ENCODE measurements at places on chromosomes 12 and 14.

DNA sequence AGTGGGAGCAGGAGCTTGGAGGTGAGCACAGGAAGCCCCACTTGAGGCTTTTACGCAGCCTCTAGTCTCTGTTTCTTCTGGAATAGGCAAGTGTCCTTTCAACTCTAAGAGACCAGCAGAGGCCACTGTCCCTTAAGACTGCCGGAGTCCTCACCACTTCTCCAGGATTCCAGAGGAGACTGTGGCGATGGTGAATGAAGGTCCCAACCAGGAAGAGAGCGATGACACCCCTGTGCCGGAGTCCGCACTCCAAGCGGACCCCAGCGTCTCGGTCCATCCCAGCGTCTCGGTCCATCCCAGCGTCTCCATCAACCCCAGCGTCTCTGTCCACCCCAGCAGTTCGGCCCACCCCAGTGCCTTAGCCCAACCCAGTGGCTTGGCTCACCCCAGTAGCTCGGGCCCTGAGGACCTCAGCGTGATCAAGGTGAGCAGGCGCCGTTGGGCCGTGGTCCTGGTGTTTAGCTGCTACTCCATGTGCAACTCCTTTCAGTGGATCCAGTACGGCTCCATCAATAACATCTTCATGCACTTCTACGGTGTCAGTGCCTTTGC is 442 bp downstream of the FLVCR2 start:
- DNase-seq: no peak

DNA sequence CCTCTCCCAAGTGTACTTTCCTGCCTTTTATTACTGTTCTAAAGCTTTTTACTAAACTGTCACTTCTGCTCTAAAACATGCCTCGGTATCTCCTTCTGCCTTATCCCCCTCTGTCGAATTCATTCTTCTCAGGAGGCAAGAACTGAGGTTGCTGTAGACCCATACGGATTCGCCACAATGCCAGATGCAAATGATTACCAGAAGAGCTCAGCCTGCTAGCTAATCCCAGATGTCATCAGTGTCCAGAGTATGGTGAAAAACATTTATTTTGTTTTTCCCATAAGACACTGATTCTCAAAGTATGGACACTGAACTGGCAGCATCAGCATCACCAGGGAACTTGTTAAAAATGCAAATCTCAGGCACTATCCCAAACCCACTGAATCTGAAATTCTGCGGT is 359.3 kb downstream of the TMTC2 start:
- DNase-seq: no peak

- no peak for DNase-seq
Observed at GRCh38 chr12:29050503-29050902, 98.6 kb upstream of the FAR2 start.

- no peak for DNase-seq
Observed at GRCh38 chr12:129901254-129901653, 2.6 kb downstream of the TMEM132D start.

DNA sequence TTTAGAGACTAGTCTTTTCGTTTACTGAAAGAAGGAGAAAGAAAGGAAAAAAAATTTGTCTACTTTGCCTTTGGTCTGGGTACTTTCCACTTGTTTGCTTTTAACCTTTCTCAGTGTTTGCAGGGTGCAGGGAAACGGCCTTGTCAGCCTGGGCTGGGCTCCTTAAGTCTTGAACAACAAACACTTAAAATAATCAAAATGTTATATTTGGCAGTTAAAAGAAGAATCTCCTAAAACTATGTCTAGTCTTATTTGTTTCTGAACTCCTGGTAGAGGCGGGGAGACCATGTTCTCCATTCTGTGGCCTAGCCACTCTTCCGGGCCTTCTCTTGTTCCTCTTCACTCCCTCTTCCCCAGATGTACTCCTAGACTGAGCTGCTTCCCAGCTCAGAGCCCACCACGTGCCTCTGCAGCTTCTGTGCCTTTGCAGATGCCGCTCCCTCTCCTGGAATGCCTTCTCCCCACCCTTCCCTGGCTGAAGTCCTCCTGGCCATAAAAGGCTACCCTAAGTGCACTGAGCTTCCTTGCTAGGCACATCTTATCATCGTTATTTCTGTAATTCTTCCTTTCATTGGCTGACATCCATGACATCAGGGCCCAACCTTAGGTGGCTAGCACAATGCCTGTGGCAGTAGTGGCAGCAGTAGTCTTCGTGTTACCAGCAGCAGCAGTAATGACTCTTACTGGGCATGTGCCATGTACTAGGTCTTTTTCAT is 432.9 kb downstream of the ZFP36L1 start:
- DNase-seq: no peak

DNA sequence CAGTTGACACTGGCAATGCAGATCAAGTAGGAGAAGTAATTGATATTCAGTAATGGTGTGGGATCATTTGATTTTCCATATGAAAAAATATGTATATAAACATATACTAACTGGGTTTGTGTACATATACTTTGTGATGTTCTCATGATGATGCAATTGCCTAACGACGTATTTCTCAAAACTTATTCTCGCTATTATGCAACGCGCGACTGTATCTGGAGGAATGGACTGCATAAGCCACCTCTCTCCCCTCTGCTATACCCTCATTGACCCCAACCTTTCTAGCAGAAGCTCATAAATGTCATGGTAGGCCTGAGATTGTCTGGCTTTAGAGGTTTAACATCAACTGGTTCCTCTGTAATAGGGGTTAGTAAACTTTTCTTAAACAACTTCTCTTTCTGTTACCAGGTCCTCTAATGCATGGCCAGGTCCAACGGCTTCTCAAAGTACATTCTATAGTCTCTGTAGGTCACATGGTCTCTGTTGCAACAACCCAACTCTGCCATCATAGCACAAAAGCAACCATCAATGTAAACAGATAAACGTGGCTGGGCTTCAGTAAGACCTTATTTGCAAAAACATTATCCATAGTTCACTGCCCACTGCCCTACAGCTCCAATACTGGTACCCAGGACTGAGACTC is 59.3 kb downstream of the FOXN3 start:
- DNase-seq: no peak

DNA sequence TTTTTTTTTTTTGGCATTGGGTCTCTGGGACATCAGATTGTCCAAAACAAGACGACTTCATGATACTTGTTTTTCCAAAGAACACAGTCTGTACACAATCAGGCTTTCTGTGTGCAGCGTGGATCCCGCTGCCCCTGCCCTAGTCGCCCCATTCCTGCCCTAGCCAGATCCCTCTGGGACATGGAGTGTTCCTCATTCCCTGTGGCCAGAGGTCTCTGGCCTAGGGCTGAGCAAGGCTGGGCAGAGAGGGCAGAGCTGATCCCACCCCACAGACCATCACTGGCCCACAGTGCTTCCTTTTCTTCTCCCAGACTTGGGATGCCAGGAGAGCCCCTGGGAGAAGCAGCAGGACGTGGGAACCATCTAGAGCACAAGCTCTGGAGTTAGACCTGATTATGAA is 20.9 kb upstream of the EIF2B2 start:
- DNase-seq: no peak

- DNase-seq: no peak
Observed at GRCh38 chr12:52617403-52617785, 965 bp downstream of the KRT73 start.

DNA sequence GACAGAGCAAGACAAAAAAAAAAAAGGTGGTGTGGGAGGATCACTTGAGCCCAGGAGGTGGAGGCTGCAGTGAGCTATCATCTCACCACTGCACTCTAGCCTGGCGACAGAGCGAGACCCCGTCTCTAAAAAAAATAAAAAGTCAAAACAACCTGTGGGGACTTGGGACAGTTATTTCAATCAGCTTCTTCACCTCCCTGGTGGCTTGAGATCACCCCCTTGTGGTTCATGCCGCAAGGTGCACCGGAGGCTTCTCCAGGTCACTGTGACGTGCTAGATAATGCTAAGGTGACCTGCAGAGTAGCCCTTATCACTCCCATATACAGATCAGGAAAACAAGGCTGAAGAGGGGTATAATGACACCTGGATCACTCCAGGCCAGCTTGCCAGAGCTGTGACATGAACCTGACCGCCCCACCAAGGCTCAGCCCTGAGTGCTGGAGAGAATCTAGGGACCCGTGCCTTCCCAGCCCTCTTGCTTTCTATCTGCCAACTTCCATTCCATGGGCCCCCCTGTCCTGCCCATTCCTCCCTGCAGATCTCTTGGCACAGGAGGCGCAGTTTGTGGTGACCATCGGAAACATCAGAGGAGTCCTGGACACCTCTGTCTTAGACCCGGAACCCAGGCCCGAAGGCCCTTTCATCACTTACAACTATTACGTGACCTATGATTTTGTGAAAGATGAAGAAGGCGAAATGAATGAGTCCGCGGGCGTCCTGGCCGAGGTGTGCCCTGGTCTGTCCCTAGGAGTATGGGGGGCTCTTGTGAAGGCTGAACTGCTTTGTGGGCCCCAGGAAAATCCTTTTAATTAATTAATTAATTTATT is 8.1 kb downstream of the LRRC43 start:
- peak; percentile 41 for DNase-seq

GRCh38 chr14:28294834-28295440 is 471.6 kb upstream of the FOXG1 start:
- DNase-seq: no peak

GRCh38 chr12:132824053-132824452 is 4.6 kb downstream of the GOLGA3 start:
- no peak for DNase-seq

DNA sequence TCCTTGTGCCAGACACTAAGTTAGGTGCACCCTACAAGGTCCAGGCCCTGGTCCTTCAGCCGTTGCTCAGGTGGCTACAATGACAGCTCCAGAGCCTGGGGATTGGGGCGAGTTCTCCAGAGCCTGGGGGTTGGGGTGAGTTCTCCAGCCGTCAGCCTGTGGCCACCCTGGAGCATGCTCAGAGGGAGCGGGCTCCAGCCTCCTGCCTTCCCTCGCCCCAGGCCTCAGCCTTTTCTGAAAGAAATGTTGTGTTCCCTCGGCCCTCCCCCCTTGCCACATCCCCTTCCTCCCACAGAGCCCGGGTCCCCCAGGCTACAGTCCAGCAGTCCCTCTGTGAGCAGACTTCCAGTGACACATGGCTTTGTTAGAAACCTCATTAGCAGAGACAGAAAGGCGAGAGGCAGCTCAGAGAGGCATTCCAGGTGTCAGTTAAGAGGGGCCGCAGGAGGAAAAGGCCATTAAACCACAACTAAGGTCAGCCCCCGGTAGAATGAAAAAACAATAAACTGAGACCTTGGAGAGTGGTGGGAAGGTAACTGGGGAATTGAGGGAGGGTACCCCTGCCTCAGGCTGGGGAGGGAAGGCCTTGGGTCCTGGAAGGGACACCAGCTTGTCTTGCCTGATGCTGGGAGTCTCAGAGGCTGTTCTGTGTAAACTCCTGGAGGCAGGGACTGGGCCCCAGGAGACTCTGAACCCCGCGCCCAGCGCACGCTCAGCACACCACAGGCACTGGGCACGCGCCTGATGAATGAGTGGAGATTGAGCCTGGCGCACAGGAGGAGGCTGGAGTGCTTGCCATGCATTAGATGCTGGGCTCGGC is 23.1 kb upstream of the COL2A1 start:
- DNase-seq: no peak

GRCh38 chr14:65566820-65567522 is 154.4 kb downstream of the FUT8 start:
- DNase-seq: no peak

DNA sequence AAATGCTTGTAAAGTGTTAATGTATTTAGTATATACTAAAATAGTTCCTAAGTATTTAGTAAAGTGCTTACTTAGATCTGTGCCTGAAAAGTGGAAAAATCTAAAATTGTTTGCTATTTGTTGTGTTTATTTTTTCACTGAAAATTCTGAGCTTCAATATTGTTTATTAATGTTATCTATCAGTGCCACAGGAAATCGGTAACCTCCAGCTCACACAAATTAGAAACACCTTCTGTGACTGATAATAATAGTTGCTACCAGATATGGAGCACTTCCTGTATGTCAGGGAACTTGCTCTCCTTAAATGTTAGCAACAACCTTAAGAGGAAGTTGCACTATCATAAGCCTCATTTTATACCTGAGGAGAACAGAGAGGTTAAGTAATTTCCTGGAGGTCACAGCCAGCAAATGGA is 723 bp upstream of the LRP10 start:
- DNase-seq: no peak

GRCh38 chr12:47988073-47989022 is 15.9 kb downstream of the COL2A1 start:
- no peak for DNase-seq

- DNase-seq: no peak
Observed at GRCh38 chr12:49577589-49578315, 9.8 kb upstream of the MCRS1 start.

GRCh38 chr14:75340921-75341320 is 62.3 kb downstream of the FOS start:
- no peak for DNase-seq

DNA sequence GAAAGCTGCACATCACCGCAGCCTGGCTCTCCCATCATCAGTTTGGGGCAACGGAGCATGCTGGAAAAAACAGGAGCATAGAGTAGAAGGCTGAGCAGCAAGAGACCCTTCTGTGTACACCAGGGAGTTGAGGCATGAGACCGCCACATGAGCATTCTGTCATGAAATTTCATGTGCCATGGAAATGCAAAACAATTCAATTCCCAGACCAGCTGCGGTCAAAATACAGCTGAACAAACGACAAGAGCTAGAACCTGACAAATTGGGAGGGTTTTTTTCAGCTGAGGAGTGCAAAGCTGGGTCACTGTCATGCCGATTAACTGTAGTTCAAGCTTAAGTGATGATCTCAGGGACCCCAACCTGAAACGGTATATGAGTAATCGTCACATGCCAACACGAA is 37.1 kb downstream of the TMEM30B start:
- DNase-seq: no peak

GRCh38 chr14:39366460-39367386 is 65.5 kb downstream of the FBXO33 start:
- DNase-seq: no peak

- DNase-seq: no peak
Observed at GRCh38 chr12:63820427-63820826, 24.1 kb upstream of the SRGAP1 start.

DNA sequence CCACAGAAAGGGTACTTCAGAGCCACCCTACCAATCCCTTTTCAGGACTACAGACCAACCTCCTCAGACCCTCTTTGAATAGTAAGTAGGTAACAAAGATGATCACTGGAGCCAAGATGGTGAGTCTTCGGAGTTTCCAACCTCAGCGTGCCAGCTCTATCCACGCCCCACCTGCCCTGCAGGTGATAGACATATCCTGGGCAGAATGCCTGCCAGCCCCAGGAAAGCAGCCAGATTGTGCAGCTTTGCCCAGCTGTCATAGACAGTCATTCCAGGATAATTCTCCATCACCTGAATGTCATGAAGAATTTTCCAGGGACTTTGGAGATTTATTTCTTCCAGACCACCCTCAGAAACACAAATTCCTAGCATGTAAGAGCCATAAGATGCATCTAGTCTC is 434.4 kb downstream of the RGS6 start:
- no peak for DNase-seq

DNA sequence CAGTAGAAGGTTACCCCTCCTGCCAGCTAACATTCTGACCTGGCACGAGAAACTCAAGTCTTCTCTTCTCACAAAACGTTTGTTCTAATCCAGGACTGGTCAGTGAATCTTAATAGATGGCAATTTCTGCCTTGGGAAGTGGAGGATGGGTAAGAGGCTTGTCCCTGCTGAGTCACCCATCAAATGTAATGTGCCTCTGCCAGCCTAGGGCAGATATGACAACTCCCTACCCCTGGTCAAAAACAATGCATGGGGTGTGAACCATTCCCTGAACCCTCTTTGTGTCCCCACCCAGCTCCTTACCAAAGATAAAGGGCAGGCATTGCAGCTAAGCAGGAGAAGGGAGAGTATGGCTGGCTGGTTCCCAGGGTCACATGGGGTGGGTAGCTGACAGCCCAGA is 1052.9 kb downstream of the GALC start:
- no peak for DNase-seq

GRCh38 chr14:34338056-34338455 is 124.0 kb downstream of the SPTSSA start:
- DNase-seq: no peak

GRCh38 chr14:101845496-101845895 is 84.0 kb downstream of the PPP2R5C start:
- no peak for DNase-seq

Measured in stimulated activated CD8-positive, alpha-beta memory T cell treated with anti-CD3 and anti-CD28 coated beads, Interleukin-2, amount 100 ng/mL, for 1 hour (primary cell).